ENCODE measurements at places on chromosomes 2 and 18.
A peak's percentile ranks its signal among the peaks of the same experiment; 100 is the strongest.

GRCh38 chr2:204261846-204262245 is 283.4 kb upstream of the PARD3B start:
- DNase-seq = no peak

DNA sequence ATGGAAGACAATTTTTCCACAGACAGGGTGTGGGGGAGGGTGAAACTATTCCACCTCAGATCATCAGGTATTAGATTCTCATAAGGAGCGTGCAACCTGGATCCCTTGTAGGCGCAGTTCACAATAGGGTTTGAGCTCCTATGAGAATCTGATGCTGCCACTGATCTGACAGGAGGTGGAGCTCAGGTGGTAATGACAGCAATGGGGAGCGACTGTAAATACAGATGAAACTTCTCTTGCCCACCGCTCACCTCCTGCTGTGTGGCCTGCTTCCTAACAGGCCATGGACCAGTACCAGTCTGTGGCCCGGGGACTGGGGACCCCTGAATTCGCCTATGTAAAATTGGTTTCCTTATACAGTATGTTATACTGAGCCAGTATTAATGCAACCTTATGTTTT is 27.3 kb upstream of the E2F6 start:
- no peak for DNase-seq

DNA sequence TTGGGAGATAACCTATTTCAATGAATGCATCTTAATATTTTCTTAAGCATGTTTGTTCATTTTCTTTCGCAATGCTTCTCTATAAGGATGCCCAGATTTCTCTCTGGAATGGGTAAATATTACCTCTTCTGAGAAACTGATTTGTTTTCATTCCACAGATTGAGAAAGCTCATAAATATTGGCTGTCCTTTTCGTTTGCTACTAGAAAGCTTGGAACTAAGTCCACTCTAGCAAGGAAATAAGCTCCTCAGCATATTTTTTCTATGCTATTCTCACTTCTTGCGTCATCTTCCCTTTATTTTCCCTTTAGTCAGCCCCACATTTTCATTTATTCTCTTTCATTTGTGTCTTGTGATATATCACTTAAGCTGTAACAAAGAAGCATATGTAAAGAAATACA is 76.3 kb downstream of the ANTXR1 start:
- DNase-seq = no peak

DNA sequence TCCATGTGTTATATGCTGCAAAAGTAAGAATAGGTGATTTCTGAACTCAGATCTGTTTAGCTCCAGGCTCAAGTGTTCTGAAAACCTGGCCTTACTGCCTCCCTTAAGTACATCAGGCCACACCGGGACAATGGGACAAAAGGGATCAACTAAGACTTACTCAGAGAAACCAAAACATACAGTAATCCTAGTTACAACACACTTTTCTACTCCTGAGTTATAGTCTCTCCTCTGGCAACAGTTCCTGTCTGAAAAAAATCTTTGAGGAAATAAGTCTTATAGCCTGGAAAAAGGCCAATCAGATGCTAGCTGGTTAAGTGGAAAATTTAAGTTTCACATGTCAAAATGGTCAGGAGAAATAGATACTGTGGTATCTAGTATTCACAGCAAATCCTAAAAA is 5.6 kb downstream of the METTL5 start:
- DNase-seq = no peak

GRCh38 chr18:11387880-11388279 is 221.5 kb upstream of the SLC35G4 start:
- no peak for DNase-seq

DNA sequence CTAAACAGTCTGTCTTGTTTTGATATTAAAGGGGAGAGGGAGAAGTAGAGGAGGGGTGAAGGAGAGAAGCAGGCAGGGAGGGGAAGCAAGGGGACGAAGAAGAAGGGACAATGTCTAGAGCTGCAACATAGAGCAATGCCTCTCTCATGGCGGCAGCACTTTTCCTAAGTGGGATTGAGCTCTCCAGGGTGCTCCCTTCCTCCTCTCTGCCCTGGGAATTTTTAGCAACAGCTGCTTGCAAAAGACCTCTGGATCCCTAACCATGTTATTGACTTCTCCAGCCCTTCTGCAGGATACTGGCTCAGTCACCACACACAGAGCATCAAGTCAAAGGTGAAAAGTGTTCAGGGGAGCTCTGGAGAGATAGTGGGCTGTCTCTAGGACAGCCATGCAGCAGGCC is 734.9 kb downstream of the EPHA4 start:
- DNase-seq = no peak

GRCh38 chr2:231923951-231924888 is 2.0 kb downstream of the NPPC start:
- peak; percentile 30 for DNase-seq

- DNase-seq = no peak
Measured at GRCh38 chr18:49811151-49811938, 2.0 kb downstream of the ACAA2 start.
